NK-92 treated with Interleukin-12 subunit alpha and Interleukin-12 subunit beta, amount 100 ng/mL, for 24 hours (cell line): ENCODE measurements at places on chromosomes 1 and 21.

- DNase-seq: no peak
Observed at GRCh38 chr1:94239796-94240195, 2.4 kb upstream of the ARHGAP29 start.

- DNase-seq: peak; percentile 61
Observed at GRCh38 chr1:209651138-209651587, 1.1 kb downstream of the LAMB3 start.

GRCh38 chr1:164588516-164589341 is 29.7 kb downstream of the PBX1 start:
- no peak for DNase-seq

- DNase-seq: no peak
Observed at GRCh38 chr1:244369256-244370057, 82.3 kb downstream of the ADSS2 start.

- DNase-seq: no peak
Observed at GRCh38 chr1:237045278-237046016, 3.5 kb downstream of the RYR2 start.

GRCh38 chr1:22370190-22370498 is 81.5 kb upstream of the ZBTB40 start:
- DNase-seq: no peak

DNA sequence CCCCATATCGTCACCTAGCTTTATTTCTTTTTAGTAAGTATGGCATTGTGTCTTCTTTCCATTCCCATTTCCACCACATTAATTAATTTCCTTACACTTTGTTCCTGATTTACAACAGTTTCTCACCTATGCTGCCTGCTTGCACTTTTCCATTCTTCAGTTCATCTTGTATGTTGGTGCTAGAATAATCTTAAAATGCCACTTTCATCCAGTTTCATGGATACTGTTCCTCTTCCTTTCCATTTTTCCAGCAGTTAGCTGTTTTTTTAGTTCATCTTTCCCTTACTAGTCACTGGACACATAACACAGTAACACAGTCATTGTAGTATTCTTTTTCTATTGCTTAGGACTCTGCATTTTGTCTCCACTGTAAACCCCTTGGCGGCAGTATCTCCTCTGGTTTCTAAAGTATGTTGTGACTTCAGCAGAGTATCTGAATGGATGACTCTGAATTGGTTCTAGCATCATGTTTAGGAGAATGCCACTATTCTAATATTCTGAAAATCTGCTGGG is 2.1 kb downstream of the CDC7 start:
- DNase-seq: no peak

GRCh38 chr1:79711001-79711431 is 704.5 kb upstream of the ADGRL4 start:
- no peak for DNase-seq

DNA sequence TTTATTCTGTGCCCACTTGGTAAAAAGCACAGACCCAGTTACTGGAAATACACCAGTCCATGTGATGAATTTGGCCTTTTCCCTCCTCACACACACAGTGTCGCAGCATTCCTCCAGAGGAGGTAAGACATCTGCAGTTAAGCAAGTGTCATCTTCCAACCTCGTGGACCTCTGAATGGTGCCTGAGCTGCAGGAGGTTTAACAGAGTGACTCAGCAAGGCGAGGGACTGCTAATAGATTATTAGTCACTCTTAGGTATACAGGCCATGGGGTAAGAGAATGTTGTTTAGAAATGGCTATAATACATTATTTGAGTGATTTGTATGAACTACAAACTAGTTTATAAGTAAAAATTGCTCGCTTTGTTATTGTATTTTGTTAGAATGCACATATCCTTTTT is 8.6 kb upstream of the LRRC8B start:
- DNase-seq: peak; percentile 30

DNA sequence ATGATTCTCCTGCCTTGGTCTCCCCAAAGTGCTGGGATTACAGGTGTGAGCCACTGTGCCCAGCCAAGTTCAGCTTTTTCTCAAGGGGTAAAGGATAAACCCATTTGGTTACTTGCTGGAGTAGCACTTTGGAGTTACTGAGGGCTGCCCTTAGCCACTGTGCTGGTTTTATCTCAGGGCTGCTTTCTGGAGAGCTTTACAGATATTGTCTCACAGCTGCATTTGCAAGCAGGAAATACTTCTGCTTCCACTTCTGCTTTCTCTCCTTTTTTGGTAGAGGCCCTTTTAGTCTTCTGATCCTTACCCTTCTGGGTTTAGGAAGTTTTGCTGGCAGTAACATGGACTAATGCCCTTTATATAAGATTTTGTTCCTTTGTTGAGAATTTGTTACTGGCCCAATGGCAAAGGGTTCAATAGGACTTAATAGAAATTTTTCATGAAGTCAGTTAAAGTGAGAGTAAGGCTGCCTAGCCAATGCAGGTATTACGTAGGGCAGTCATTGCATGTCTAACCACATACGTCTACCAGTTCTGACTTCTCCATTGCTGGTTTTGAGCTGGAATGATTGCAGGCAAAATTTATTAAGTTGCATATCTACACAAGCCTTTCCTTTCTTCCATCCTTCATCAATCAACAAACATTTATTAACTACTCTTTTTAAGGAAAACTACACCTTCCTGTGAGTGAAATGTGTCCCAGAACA is 24.4 kb downstream of the CAP1 start:
- no peak for DNase-seq

- no peak for DNase-seq
Observed at GRCh38 chr1:99561952-99562351, 84.0 kb upstream of the PALMD start.

GRCh38 chr1:20168564-20169491 is 17.1 kb upstream of the UBXN10 start:
- DNase-seq: no peak

- no peak for DNase-seq
Observed at GRCh38 chr1:53576866-53577760, 117.9 kb downstream of the DMRTB1 start.

- DNase-seq: no peak
Observed at GRCh38 chr1:39178541-39179431, 25.7 kb upstream of the MACF1 start.

GRCh38 chr1:227136210-227136820 is 182.0 kb downstream of the CDC42BPA start:
- no peak for DNase-seq

GRCh38 chr1:1960480-1961196 is 41.6 kb upstream of the TMEM52 start:
- DNase-seq: no peak

- DNase-seq: no peak
Observed at GRCh38 chr1:18351735-18352134, 129.0 kb upstream of the KLHDC7A start.

- DNase-seq: no peak
Observed at GRCh38 chr1:49626472-49626871, 397.3 kb downstream of the AGBL4 start.

GRCh38 chr1:165383067-165383466 is 26.6 kb upstream of the LMX1A start:
- no peak for DNase-seq

- no peak for DNase-seq
Observed at GRCh38 chr1:160610569-160611242, 31.4 kb upstream of the CD84 start.

DNA sequence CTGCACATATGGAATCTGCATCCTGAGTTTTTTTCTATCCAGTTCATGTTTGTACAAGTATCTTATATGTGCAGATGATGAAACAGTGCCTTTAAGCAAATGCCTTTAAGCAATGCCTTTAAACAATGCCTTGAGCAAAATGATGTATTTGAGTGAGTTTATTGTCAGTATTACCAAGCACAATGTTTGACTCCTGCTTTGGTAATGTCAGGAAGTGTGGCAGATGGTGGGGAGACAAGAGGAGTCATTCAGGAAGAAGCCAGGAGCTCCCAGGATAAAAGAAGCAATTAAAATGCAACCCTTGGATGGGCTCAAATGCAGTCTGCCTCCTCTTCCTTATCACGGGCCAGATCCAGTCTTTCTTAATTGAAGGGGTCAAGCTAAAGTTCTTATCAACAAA is 108.7 kb upstream of the KCNJ15 start:
- DNase-seq: no peak

GRCh38 chr1:207937204-207937603 is 26.3 kb upstream of the CD34 start:
- DNase-seq: no peak

GRCh38 chr21:41451753-41452676 is 26.0 kb downstream of the MX1 start:
- DNase-seq: no peak

DNA sequence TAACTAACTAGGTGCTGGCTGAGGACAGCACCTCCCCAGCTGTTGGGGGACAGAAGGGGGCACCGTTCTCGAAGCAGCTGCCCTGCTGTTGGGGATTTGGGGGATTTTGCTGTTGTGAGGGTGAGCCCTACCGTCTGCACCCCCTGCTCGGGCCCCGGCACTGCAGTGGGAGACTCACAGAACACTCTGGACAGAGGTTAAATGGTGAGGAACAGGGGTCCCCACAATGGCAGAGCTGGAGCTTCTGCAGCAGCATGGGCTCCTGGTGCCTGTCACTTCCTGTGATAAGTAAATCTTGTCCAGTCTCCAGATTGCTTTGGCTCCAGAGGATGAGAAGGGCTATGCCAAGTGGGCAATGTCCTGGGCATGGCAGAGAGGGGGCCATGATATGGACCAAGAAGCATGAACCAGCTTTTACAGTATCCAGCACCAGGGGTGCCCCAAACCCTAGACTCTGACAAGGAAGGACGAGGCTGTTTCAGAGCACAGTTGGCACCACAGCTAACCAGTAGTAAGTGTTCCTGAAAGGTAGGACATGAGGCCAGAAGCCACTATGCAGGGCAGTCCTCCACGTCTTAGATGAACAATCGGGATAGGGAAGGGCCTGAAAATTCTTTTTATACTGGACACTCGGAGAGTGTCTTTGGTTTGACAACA is 365.1 kb upstream of the VAMP3 start:
- DNase-seq: no peak

DNA sequence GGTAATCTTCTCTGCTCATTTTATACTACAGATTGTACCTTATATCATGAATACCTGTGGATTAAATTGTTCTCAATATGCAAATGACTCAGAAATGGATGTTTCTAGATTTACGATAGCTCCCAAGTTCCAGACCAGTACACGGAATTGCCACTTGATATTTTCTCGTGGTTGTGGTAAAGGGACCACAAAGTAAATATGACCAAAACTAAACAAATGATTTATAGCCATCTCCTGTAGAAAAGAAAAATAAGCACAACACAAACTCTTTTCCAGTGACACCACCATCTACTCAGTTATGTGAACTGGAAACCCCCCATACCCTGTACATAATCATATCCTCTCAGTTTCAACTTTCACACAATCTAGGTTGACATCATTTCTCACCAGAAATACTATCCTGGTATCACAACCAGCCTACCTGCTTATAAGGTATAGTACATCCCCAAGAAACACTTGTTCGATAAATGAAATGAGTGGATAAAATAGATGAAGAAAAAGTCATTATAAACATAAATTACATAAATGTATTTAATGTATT is 172.3 kb downstream of the ADGRL4 start:
- no peak for DNase-seq
